ENCODE measurements at places on chromosomes 5 and 9.

- peak; percentile 12 for DNase-seq
These were observed 29.0 kb upstream of the MVB12B start for GRCh38 chr9:126297661-126298060.

- DNase-seq = no peak
These were observed 264.8 kb downstream of the HSPA4 start for GRCh38 chr5:133316346-133317343.

DNA sequence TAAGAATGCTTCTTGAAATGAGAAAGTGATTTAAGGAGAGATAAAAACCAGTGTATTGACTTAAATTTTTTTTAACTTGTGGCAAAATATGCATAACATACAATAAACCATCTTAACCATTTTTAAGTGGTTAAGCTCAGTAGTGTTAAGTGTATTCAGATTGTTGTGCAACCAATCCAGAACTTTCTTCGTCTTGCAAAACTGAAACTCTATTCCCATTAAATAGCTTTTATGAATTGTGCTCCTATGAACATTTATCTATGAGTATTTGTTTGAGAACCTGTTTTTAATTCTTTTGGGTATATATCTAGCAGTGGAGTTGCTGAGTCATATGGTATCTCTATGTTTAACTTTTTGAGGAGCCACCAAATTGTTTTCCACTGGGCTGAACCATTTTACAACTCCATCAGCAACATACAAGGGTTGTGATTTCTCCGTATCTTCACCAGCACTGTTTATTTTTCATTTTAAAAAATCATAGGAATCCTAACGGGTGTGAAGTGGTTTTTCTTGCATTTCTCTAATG is 76.6 kb upstream of the ACTBL2 start:
- no peak for DNase-seq

GRCh38 chr5:114419959-114420358 is 58.1 kb downstream of the KCNN2 start:
- DNase-seq = no peak

GRCh38 chr5:107478068-107478641 is 192.6 kb downstream of the EFNA5 start:
- no peak for DNase-seq

DNA sequence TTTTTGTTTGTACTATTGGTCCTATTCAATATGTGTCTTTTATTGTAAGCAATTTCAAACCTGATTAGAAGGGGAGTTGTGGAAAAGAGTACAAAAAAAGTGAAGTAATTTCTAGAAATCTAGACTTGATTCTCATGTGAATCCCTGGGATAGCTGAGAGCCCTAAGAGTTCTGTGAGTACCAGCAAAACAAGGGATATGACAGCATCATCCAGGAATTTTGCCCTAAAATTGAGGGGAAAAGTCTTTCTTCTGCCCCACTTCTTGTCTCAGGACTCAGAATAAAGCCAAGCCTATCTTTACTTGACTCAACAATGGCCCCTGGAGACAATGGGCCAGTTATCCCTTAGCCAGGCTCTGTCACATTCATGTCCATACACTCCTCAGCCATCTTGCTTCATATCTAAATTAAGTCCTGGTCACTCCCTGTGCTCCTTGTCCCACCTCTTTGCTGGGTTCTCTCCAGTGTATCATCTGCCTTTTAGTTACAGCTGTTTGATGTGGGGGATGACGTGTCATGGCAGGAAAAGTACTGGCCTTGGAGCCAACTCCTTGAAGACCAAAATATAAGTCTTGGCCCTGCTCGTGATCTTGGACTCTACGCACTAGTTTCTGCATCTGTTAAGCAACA is 81.2 kb downstream of the ADAMTS12 start:
- DNase-seq = no peak

GRCh38 chr5:23235246-23235645 is 272.2 kb upstream of the PRDM9 start:
- no peak for DNase-seq

GRCh38 chr5:143953851-143954250 is 141.9 kb downstream of the HMHB1 start:
- DNase-seq = no peak

Data from activated effector memory CD4-positive, alpha-beta T cell treated with anti-CD3 and anti-CD28 coated beads, Interleukin-2, amount 50 U/mL, for 16 hours (primary cell).